ENCODE measurements at places on chromosomes 2 and 18.

GRCh38 chr2:216183462-216183861, 74.3 kb downstream of the XRCC5 start:
- no peak for DNase-seq

DNA sequence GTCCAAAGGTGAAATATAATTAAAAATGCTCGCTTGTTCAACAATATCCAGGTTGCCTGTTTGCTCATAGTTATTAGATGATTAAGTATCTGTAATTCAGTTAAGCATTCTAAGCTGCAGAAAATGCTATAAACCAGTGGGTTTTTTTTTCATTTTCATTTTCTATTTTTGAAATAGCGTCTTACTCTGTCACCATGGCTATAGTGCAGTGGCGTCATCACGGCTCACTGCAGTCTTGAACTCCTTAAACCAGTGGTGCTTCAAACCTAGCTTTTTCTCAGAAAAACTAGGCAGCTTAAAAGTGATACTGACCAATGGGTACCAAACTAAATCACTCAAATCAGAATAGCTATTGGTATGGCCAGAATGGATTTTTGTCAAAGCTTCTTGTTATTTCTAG, 925.2 kb downstream of the TSN start:
- DNase-seq: no peak

- no peak for DNase-seq
These were observed 283.7 kb upstream of the PKDCC start for GRCh38 chr2:41764131-41764530.

DNA sequence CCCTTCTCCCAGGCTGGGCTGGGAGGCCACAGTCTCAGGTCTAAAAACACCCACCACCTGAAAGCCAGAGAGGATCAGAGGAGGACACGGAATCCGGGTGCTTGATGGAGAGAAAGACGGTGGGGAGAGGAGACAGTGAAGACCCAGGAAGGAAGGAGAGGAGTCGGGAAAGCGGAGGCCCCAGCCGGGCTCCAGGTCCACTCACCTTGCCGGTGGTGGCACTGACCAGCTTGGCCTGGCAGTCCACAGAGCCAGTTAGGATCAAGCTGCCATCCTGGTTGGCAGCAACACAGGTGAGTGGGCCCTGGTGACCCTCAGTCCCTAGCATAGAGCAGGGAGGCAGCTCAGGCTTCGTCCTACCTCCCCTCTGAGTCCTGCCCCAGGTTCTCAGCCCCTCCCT, 4.3 kb downstream of the AAMP start:
- no peak for DNase-seq

DNA sequence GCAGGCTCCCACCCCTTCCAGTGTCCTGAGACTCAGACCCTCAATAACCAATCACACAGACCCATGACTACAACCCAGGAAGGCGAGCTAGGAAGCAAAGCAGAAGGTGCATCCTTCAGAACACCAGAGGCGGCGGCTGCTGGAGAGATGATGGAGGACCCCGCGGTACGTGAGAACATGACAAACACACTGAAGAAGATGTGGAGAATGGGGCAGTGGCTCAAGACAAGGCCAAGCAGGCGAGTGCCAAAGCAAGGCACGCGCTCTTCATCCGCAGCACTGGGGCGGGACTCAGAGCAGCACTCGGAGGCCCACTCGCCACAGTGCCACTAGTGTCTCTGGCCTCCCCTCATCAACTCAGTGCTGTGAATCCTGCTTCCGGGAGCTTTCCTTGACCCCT, 13.7 kb downstream of the ERFE start:
- no peak for DNase-seq

GRCh38 chr2:136284226-136285119, 166.5 kb upstream of the CXCR4 start:
- DNase-seq: no peak

- DNase-seq: peak; percentile 61
These were observed 105.0 kb downstream of the FIGN start for GRCh38 chr2:163630836-163631235.

DNA sequence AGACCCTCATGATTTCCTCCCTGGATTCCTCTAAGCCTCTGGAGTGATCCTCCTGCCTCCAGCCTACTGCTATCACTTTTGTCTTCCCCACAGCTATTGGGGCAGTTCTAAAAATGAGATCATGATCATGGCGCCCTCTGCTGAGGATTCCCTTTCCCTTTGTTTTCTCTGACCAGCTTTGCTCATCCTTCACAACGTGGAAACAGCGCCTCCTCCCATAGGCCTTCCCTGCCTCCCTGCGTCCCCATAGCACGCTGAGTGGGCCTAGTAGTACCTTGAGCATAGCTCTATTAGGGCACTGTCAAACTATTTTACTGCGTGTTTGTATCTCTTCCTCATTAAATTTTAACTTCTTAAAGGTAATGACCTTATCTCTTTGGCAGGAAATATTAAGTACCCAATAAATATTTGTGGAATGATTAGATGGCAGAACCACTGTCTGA, 207.0 kb upstream of the FANCL start:
- peak; percentile 64 for DNase-seq

DNA sequence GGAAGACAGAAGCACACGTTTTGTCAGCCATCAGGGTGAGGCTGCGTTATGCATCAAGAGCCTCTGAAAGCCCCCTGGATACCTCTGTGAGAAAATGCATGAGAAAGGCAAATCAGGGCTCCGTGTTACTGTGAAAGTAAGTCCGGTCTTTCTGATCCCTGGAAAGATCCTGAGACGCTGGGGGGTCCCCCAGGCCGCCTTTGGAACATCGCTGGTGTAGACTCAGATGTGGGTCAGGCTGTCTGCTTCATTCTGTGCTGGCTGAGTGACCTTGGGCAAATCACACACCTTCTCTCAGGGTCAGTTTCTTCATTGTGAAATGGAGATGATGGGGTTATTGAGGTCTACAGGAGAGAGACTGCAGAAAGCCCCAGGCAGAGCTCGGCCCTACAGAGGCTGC, 42.0 kb upstream of the HS6ST1 start:
- DNase-seq: no peak

GRCh38 chr2:216742411-216742810, 47.1 kb upstream of the IGFBP5 start:
- DNase-seq: peak; percentile 68

DNA sequence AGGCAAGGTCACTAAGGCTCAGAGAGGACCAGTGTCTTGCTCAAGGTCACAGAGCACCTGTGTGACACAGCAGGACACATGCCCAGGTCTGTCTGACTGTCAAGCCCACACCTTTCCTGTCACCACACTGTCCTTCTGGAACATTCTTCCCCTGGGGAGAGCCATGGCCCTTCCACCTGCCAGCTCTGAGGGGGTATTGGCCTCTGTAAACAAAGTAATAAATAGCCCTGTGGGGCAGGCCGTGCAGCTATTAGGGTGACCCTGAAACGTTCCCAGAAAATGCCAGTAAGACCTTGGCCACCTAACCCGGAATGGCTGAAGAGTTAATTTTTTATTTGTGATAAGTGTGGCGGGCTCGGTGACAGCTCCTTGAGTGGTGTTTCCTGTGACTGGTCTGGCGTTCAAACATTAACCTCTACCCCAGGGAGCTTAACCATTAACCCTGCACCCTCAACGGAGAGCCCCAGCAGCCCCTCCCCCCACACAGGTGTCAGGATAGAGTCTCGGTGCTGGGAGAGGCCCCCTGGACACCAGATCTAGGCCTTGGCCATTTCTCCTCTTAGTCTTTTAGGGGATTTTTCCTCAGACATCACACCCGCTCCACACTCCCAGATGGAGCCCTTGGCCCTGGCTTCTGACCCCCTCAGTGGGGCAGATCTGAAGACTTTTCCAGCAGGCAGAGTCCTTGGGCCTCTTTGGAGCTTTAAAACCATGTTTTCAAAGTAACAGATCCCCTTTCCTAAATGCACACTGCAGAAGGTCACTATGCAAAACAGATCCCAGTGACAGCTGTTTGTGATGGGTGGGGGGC, 36.6 kb downstream of the SCTR start:
- DNase-seq: no peak

DNA sequence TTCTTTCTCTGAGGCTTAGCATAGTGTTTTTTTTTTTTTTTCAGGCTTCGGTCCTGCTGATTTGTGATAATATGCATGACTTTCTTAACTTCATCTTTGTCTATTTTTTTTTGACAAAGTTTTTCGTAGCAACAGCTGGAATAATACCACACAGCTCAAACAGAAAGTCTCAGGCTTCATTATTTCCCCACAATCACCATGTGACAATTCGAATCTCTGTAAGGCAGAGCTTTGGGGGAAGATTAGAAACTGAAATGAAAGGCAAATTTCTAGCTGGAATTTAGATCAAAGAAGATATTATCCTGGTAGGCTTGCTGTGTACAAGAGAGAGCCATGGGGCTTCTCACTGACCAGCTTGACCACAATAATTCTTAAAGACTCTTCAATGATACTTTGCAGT, 12.2 kb upstream of the CD28 start:
- no peak for DNase-seq

- peak; percentile 38 for DNase-seq
These were observed 247.0 kb downstream of the KCNH7 start for GRCh38 chr2:162591403-162592083.

GRCh38 chr2:233453916-233454315, 99.6 kb downstream of the DGKD start:
- DNase-seq: no peak

DNA sequence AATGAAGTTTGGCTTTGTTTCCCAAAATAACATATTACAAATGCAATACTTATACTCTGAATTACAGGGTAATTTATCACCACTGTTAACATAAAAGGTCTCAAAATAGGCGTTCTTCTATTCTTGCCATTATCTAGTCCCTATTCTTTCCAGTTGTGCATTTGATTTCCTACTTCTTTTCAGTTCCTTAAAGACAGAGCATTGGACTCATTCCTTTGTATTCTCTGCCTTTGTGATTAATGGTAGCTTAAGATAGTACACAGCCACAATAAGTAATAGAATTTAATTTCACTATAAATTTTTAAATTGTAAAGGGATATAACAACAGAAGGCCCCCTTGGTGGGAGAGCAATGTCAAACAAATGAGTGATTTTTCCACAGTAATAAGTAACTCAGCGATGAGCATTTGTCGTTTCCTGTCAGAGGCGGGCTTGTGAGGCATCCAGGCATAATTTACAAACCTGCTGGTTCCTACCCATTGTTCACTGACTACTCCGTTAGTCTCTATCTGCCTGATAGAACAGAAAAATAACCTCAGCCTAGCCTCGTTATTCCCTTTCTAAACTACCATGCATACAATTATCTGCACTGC, 456.6 kb upstream of the REG3G start:
- DNase-seq: no peak

- peak; percentile 95 for DNase-seq
These were observed 1.4 kb downstream of the XPO1 start for GRCh38 chr2:61536572-61537276.

GRCh38 chr2:37267685-37268084, 36.2 kb downstream of the NDUFAF7 start:
- no peak for DNase-seq

- DNase-seq: no peak
These were observed 355.7 kb upstream of the RAB6C start for GRCh38 chr2:129623783-129624182.

DNA sequence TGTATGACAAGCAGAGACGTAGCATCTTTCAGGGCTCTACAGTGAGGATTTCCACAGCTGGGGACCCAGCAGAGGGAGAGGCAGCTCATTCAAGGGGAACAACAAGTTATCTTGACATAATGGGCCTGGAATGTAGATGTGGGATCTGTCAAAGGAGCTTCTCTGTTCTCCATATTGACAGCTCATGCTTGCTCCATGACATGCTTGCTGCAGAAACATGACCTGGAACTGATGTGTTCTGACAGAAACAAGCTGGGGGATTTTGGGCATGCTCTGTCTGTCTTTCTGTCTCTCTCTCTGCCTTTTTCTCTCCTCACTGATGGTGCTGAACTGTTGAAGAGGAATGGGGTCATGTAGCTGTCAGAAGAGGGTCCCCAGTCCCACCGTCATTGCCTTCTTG, 79.6 kb downstream of the MMADHC start:
- peak; percentile 2 for DNase-seq

DNA sequence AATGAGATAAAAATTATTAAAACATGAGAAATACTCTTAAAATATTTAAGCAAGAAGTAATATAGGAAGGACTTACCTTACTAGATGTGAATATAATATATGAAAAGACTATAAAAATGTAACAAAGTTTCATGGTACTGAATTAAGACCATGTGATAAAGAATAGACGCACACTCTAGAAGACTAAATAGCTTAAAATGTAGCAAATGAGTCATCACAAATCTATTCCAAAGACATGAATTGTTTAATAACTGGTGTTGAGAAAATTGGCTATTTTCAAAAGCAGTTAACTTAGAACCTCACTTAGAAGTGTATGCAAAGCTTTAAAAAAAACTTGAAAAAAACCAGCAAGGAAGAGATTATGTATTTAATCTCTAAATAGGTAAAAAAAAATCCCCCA, 64.1 kb downstream of the POLE4 start:
- peak; percentile 66 for DNase-seq

DNA sequence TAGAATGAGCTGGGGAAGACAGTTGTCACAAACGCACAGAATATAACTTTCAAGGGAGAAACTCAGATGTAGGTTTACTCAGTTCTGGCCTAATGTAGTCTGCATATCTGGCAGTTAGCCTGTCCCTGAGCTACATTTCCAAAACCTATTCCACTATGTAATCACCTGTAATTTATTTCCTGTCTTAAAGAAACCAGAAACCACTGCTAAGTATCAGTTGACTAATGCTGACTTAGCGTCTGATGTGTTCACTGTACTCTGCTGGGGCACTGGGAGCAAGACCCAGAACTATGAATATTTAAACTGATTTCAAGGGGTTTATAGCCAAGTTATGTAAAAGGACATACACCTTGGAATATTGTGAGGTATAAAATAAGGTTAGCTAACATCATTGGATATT, 1995.2 kb upstream of the PIK3C3 start:
- peak; percentile 50 for DNase-seq

GRCh38 chr2:230938098-230938497, 13.1 kb upstream of the GPR55 start:
- no peak for DNase-seq

DNA sequence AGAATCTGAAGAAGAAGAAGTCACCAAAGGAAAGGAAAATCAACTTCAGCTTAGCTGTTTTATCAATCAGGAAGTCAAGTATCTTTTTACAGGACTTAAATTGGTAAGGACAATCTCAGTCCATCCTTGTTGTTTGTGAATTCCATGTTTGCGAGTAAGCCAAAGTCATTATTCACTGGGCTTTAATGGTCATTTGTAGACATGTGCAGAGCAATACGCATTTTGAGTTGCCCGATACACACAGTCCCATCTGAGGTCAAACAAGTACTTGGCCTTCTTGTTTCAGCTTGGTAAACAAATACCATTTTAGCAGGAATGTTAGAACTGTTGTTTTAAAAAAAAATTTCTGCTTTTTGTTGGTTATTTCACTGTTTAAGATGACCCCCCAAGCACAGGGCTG, 40.9 kb downstream of the USP14 start:
- peak; percentile 34 for DNase-seq

GRCh38 chr18:51151568-51152511, 45.6 kb downstream of the MEX3C start:
- DNase-seq: no peak

DNA sequence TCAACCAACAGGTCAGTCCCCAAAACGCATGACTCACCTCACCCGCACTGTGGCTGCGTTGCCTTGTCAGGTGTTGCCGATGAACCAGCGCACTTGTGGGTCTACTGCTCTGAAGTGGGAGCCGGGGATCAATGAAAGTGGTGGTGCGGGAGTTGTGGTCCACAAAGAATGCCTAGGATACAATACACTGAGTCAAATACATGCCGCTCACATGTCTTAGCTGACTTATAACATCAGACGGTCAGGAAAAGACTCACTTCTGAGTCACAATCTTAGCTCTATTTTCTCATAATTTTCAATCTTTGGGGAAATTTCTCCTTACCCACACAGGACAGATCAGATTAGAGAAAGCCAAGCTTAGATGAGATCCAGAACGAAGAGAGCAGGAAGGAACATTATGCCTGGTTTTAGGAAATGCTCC, 107.1 kb upstream of the STK17B start:
- peak; percentile 86 for DNase-seq
